ENCODE measurements at places on chromosomes 6 and 20.
A peak's percentile ranks its signal among the peaks of the same experiment; 100 is the strongest.

DNA sequence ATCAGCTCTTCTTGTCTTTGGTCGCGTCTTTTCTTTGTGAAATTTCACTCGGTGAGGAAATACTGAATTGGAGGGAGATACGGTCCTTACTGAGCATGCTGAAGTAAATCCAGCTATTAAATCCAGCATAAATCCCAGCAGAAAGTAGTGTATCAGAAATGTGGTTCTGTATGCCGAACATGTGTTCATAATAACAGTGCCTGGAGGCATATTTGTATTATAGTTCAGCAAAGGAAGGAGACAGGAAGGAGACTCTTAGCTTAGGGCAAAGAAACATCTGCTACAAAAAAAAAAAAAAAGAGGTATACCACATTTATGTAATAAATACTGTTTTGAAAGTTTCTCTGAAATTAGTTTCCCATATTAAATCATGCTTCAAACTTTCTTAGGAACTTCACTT lies 211.8 kb downstream of the PLCB4 start:
- DNase-seq = no peak

DNA sequence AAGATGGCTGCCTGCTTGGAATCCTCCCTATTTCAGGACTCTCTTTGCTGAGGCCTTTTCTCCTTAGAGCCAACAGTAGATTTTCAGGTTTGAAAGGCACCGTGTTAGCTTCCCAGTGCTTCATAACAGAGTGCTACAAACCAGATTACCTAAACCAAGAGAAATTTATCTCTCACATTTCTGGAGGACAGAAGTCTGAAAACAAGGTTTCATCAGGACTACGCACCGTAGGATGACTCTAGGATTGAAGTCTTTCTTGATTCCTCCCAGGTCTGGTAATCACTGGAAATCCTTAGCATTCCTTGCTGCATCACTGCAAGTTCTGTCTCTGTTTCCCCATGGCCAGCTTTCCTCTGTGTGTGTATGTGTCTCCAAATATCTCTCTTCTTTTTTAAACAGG lies 508.4 kb upstream of the GJE1 start:
- DNase-seq = no peak

- DNase-seq = no peak
These were observed 24.1 kb downstream of the IL17A start for GRCh38 chr6:52210227-52210626.

DNA sequence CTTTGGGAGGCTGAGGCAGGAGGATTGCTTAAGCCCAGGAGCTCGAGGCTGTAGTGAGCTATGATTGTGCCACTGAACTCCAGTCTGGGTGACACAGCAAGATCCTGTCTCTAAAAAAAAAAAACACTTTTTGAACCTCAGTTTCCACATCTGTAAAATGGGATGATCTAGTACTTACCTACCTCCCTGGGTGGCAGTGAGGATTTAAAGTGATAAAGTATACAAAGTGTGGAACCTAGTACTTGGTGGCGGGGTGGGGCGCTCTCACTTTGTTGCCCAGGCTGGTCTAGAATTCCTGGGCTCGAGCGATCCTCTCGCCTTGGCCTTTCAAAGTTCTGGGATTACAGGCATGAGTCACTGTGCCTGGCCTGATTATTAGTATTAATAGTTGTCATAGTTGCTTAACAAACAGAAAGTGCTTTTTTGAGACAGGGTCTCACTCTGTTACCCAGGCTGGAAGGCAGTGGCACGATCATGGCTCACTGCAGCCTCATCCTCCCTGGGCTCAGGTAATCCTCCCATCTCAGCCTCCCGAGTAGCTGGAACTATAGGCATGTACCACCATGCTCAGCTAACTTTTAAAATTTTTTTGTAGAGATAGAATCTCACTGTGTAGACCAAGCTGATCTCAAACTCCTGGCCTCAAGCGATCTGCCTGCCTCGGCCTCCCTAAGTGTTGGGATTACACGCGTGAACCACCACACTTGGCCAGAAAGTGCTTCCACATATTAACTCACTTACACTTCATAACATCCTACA lies 7.0 kb upstream of the PLTP start:
- no peak for DNase-seq

DNA sequence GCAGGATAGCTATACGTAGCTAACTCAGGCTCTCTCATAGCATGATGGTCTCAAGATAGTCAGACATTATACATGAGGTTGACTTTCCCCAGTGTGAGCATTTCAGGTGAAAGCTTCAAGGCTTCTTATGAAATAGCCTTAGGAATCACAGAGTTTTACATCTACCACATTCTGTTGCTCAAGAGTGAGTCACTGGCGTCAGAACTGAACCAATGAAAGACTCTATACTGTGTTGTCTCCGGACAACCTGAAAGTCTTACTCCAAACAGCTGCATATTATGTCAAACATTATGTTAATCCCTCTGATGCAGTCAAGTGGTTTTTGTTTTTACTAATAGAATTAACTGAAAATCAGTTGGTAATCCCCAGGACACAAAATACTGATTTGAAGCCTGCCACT lies 79.8 kb upstream of the TRDN start:
- no peak for DNase-seq

GRCh38 chr6:111011360-111012142 lies 29.7 kb downstream of the RPF2 start:
- DNase-seq = peak; percentile 69

GRCh38 chr20:8535403-8536261 lies 403.6 kb downstream of the PLCB1 start:
- no peak for DNase-seq

GRCh38 chr6:122495612-122496011 lies 24.0 kb upstream of the SERINC1 start:
- no peak for DNase-seq

GRCh38 chr6:128376952-128377503 lies 143.4 kb downstream of the PTPRK start:
- no peak for DNase-seq

- no peak for DNase-seq
These were observed 171.1 kb downstream of the WDR27 start for GRCh38 chr6:169530752-169531123.

DNA sequence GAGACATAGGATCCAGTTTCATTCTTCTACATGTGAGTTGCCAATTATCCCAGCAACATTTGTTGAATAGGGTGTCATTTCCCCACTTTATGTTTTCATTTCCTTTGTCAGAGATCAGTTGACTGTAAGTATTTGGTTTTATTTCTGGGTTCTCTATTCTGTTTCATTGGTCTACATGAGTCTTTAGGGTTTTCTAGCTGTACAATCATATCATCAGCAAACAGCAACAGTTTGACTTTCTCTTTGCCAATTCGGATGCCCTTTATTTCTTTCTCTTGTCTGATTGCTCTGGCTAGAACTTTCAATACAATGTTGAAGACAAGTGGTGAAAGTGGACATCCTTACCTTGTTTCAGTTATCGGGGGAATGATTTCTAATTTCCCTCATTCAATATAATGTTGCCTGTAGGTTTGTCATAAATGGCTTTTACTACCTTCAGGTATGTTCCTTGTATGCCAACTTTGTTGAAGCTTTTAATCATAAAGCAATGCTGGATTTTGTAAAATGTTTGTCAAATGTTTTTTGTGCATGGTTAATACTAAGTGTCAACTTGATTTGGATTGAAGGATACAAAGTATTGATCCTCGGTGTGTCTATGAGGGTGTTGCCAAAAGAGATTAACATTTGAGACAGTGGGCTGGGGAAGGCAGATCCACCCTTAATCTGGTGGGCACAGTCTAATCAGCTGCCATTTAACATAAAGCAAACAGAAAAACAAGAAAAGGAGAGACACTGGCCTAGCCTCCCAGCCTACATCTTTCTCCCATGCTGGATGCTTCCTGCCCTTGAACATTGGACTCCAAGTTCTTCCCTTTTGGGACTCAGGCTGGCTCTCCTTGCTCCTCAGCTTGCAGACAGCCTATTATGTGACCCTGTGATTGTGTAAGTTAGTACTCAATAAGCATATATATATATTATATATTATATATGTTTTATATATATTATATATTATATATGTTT lies 23.3 kb downstream of the MICA start:
- DNase-seq = no peak

DNA sequence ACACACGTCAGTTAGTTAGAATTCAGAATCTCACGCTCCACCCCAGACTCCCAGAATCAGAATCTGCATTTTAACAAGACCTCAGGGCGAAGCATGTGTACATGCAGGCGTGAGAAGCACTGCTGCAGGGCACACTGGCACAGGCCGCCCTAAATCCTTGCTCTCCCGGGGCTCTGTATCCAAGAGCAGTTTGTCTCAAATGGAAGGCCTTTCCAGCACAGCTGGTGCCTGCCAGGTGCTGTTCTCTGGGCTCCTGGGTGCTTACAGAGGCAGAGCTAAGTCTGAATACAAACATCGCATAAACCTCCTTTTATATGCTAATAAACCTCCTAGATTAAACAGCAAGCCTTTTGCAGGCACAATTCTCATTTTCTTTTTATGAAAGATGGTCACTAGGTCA lies 119.1 kb upstream of the CD93 start:
- no peak for DNase-seq

Measured in lung (tissue), 17 donors.